ENCODE measurements at places on chromosomes 1 and 21.
A peak's percentile ranks its signal among the peaks of the same experiment; 100 is the strongest.

DNA sequence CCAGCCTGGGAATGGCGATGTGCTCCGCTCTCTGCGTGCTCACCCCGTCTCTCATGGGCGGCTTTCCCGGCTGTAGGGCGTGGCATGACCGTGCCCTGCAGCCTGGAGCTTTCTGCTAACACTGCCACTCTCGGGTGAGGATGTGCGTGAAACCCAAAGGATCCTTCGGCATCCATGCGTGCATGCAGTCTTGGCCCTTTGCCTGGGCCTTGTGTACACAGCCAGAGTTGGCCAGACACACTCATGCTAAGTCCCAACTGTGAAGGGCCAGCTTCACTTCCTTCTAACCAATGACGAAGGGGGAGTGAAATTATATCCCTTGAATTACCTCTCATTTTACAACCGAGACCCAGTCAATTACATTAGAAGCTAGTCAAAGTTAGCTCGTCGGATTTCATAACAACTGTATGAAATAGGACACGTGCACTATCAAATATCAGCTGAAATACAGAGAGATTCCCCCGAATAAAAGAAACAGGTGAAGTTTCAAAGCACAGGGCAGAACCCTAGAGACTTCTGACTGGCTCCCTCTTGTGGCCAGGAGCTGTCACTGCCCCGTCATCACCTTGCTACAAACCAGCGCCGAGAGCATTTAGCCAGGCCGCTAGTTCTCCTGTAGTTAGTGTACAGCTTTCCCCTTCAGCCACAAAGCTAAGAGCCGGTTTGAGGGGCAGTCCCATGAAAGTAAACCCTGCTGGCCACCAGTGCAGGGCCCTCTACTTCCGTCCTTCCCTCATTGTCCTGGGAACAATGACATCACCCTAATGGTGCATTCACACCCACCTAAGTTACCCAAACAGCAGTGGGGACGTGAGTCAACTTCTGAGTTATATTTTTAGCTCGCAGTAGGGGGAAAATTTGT is 63.4 kb upstream of the COA6 start:
- peak; percentile 72 for DNase-seq

DNA sequence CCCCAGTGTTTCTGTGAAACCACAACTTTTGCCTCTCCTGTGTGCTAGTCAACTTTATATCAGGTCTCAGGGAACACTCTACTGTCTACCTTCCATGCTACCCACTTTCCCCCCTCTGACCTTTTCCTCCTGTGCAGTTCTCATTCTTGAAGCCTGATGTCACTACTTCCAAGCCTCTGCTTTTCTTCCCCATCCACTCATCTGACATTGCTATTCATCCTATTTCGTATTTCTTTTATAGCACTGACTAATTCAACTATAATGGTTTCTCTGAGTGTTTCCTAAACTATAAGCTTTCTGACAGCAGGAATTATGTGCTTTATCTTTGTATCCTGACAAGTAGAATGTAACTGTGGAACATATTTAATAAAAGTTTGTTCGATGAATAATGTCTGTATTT is 18.2 kb upstream of the DPH5 start:
- no peak for DNase-seq

DNA sequence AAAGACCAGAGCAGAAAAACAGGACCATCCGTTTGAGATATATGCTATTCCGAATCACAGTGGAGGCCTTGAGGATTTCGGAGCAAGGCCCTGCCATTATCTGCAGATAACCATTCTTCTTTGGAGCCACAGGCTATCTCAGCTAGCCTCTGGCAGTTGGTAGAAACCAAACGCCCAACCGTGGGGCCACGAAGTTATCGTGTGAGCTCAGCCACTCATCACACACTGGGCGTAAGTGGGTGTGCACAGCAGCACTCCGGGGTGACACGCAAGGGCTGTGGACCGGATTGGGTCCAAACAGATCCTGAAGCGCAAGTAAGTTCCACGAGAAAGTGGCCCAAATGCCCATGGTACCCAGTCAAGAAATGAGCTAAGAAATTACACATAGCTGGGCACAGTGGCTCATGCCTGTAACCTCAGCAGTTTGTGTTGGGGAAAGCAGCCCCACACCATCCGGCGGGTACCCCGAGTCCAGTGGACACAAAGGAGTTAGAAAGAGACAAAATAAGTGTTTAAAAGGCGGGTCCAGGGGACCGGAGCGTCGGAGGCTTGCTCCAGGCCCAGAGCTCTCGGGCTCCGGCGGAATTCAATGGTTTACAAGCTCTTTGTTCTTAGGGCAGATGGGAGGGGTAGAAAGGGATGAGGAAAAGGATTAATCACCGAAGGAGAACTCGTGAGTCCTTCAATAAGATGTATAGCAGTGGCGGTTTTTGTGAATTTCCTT is 130.6 kb downstream of the LIPI start:
- DNase-seq: no peak

GRCh38 chr1:54372978-54373377 is 33.2 kb downstream of the SSBP3 start:
- no peak for DNase-seq

DNA sequence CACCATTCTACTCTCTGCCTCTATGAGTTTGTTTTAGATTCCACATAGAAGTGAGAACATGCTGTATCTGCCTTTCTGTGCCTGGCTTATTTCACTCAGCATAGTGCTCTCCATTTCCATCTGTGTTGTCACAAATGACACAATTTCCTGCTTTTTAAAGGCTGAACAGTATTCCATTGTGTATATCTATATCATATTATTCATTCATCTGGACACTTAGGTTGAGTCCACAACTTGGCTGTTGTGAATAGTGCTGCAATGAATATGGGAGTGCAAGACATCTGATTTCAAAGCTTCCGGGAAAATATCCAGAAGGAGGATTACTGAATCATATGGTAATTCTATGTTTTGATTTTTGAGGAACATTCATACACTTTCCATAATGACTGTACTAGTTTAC is 20.1 kb upstream of the DONSON start:
- no peak for DNase-seq

DNA sequence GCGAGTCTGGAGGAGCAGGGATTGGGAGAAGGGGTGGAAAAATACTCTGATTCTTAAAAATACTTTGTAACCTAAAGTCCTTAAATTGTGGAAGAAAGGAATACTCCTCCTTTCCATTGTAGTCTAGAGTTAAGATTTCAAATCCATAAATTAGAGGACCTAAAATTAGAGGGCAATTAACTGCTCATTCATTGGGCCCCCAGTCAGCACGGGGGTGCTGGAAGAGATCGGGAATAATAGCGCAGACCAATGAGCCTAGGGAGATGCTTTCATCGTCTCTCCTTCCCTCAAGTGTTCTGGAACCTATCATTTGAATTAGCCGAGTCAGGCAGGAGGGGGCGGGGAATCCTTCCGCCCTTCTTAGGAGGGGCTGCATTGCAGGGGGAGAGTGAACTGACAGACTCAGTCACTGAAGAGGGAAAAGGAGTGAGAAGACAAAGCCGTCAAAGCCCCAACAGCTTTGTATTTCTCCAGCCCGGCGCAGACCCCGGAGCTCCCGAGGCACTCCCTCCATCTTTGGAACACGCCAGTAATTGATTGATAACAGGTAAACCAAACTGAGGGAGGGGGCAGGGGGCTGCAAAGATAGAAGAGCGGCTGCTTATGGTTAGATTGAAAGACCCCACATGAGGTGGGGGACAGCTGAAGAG is at the start of gene MLLT11:
TSS of gene MLLT11 (plus strand) at position 391 of the 650 bp plus-strand sequence. CDS start 6,828 bp downstream, outside the sequence.
- peak; percentile 54 for DNase-seq

DNA sequence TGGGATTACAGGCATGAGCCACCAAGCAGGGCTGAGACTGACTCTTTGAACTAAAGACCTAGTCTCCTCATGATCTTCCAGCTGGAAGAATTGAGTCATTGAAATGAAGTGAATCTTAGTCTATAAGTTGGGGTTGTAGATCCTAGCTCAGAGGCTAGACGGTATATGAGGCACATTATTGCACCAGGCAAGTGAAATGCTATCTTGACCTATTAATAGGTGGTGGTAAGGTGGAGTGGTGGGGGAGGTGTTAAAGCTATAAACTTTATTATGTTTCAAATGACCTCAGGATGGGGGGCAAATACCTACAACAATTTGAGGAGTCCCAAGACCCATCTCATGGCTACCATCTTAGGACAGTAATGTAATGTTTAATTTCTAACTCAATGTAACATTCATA is 36.8 kb upstream of the SLC16A1 start:
- DNase-seq: no peak

DNA sequence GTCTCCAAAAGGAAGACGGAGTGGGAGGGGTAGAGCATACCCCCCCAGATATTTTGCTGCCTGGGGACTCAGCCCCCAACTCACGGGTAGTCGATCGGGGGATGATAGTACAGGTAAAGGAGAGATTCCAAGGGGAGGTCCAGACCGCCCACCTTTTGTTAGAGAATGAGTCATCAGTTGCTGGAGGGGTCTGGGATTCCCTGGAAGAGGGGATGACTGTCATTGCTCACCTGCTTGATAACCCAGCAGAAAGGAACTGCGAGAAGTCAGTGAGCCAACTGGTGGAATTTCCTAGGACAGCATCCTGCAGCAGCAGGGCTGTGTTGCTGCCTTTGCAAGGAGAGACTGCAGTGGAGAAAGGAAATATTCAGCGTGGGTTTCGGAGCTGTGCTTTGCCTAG is 64.4 kb downstream of the MACF1 start:
- DNase-seq: no peak

- peak; percentile 60 for DNase-seq
These were observed at the start of gene GNG4 for GRCh38 chr1:235649368-235650163. GNG4 (minus strand) TSS chr1:235649784; CDS start chr1:235583838, 65,946 bp downstream.
